ENCODE measurements at places on chromosomes 6 and 20.

- no peak for DNase-seq
These were observed 16.0 kb downstream of the LINC00237 start for GRCh38 chr20:21090111-21090618.

- no peak for DNase-seq
These were observed 46.8 kb downstream of the RREB1 start for GRCh38 chr6:7154341-7155139.

DNA sequence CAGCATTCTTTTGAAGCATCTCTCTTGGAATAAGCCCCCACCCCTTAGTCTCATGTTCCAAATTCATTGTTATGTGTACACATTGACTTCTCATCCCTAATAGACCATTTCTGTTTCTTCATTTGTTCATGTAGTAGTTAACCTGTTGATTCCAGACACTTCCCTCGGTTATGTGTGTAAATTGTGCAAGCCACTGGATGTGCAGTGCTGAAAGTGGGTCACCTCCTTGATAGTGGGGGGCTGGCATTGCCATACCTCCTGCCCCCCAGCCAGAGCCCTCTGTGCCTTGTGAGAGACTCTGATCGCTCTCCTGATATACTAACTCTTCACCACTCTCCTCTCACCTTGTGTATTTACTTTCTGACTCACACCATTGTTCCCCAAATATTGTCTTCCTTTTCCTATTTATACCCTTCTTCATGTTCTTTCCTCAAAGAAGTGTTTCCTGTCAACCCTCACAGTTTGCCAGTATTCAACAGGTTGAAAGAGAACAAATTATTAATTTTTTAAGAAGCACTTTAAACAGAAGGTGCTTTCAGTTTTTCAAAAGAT, 59.0 kb downstream of the HIVEP1 start:
- no peak for DNase-seq

GRCh38 chr6:146620655-146621054, 21.9 kb downstream of the ADGB start:
- no peak for DNase-seq

- peak; percentile 65 for DNase-seq
These were observed 65.1 kb downstream of the CGA start for GRCh38 chr6:87029711-87030314.

- DNase-seq = no peak
These were observed 35.1 kb downstream of the SCAF8 start for GRCh38 chr6:154768280-154768679.

GRCh38 chr6:6629402-6629801, 40.9 kb downstream of the LY86 start:
- peak; percentile 54 for DNase-seq

DNA sequence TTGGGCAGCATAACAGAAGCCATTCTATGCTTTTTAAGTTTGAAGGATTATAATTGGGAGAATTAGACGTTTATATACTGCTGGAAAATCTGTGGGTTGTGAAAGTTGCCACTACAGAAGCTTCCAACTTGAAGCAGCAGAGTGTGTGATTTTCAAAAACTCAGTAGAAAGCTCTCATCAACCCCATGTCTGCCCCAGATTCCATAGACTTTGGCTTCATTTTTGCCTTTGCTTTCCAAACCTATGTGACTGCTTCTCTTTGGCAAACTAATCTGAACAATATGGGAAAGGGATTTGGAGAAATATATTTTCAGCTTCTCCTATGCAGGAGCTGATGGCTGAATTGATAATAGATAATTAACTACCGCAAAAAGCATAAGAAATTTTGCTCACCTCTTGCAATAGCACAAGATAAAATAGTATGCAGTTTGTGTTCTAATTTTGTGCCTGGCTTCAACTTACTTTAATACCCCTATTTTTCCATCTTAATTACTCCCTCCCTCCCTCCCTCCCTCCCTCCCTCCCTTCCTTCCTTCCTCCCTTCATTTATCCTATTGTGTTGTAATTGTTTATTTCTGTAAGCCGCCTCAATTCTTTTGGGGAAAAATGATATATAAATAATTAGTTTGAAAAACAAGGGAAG, 214.1 kb upstream of the HS3ST5 start:
- no peak for DNase-seq

- DNase-seq = no peak
These were observed 714 bp downstream of the AIF1 start for GRCh38 chr6:31615748-31616147.

DNA sequence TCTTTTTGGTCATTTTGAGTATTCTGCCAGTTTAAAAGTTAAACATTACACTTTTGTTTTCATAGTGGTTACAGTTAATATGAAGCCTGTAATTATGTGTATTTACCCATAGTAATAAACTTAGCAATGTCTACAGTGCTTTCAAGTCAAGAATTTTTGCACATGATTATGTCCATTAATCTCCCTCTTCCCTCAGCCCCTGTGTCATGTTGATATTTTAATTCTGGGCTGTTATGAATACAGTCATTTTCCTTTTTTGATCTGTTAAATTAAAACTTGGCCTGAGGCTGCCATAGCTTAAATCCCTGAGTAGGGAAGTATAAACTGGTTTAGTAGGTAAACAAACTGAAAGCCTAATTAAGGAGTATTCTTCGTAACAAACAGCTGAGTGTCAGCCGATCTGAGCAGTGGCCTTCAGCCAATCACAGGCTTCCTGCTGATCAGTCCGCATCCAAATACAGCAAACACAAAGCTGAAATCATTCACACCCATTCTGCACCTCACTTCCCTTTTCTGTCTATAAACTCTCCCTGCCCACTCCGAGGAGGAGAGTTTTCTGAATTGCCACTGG, 9.5 kb upstream of the SFT2D1 start:
- DNase-seq = peak; percentile 39

DNA sequence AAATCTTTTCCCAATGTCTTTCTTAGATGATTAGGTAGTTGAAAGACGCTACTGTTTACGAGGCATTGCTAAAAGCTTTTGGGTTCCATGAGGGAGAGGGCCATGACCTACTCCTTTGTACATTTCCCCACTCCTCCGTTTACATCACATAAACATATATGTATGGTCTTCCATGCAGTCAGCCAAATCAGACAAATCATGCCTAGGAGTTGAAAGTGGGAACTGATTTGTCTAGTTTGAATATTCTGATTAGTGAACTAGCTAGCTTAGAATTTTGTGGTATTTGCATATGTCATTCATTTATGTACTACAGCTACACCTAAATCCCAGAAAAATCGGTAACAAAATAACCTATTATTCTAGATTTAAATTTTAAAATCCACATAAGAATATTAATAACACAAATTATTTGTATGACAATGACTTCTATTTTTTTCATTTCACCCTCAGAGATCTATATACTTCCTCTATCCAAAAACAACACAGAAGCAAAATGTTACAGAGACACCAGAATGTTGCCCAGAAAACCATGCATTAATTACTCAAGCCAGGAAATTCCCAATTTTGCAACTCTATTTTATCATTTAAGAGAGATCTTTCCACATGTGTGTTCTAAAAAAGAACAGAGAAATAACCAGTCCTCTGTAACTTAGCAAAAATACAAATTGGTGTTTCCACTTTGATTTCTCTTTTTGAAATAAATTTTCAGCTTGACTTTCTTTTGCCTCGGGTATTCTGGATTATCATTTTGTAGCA, 231.9 kb downstream of the LAMA2 start:
- DNase-seq = no peak

DNA sequence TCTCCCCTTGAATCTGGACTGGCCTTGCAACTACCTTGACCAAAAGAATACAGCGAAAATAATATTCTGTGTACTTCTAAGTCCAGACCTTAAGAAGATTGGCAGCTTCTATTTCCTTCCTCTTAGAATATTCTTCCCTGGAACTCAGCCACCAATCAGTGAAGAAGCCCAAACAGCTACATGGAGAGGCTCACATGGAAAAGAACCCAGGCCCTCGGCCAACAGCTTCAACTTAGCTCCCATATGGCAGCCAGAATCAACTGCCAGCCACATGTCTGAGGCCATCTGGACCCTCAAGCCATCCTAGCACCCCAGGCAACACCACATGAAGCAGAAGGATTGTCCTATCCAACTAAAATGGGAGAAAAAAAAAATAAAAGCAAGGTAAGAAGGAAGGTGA, 178.8 kb downstream of the IBTK start:
- DNase-seq = no peak

DNA sequence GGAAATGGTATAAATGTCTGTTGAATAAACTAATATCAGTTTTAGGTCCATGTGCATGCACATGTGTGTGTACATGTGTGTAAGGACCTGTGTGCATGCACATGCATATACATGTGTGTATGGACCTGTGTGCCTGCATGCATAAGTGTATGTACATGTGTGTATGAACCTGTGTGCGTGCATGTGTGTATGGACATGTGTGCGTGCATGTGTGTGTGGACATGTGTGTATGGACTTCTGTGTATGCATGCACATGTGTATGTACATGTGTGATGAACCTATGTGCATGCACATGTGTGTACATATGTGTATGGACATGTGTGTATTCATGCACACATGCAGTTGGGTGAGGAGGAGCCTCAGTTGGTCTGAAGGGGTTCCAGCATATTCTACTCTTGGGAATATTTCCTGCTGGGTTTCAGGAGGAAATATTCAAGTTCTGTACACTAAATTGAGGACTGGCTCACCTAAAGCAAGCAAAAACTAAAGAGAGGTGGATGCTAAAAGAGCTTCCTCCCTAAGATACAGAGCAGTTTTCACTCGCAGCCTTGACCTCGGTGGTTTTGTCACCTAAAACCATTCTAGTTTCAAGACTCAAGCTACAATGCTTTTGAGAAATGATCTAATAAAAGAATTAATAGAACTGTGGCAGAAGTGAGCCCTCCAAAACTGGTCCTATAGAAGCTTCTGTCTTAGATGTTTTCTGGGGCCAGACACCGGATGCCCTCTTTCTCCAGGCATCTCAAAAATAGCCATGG, 742.8 kb downstream of the MAFB start:
- no peak for DNase-seq

DNA sequence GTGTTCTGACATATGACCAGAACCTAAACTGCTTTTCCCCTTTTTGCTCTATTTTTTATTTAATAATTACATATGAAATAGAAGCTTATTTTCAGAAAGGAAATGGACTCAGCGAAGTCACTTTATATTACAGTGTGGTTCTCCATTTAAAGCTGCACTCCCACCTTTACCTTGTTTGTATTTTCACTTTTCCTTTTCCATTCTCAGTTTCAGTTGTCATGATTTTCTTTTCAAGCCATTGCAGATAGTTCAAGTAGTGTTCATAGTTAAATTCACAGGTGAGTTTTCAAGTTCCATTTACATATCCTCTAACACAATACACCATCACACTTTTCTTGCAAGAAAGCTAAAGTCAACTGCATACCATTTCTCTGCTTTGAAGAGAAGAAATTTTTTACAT, 400.2 kb downstream of the HACE1 start:
- DNase-seq = no peak

- no peak for DNase-seq
These were observed 84.5 kb downstream of the DOK5 start for GRCh38 chr20:54559890-54560289.

DNA sequence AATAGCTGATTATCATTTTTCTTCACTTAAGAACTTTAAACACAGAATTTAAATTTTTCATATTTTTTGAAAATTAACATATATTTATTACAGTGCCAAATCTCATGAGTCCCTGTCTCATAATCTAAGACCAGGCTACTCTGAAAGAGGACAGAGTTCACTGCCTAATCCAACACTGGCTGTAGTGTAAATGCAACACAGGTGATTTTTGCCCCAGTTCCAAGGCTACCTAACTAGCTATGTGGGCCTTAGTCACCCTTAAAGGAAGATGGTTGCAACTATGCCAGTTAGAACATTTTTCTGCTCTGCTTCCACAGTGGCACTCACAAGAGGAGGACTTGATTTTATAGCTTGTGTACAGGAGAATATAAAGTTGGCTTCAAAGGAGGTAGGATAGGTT, 4.9 kb downstream of the SLC25A27 start:
- DNase-seq = no peak

- peak; percentile 50 for DNase-seq
These were observed 251.9 kb downstream of the EPM2A start for GRCh38 chr6:145483191-145483996.

DNA sequence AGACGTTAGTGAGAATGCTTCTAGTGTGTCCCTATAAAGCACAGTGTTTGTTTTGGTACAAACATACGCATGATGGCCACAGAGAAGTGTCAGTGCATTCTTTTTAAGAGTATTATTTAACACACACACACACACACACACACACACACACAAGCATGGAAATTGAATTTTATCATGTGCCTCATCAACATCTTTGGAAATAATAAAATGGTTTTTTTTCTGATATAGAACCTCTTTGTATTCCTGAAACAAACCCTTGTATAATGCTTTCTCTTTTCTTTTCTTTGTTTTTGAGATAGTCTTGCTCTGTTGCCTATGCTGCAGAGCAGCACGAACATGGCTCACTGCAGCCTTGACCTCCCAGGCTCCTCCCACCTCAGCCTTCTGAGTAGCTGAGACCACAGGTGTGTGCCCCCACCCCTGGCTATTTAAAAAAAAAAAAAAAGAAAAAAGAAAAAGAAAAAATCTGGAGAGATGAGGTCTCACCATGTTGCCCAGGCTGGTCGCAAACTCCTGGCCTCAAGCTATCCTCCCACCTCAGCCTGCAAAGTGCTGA, 116.2 kb upstream of the SYNDIG1 start:
- DNase-seq = no peak

GRCh38 chr20:50245498-50246366, 55.1 kb downstream of the CEBPB start:
- DNase-seq = peak; percentile 37

DNA sequence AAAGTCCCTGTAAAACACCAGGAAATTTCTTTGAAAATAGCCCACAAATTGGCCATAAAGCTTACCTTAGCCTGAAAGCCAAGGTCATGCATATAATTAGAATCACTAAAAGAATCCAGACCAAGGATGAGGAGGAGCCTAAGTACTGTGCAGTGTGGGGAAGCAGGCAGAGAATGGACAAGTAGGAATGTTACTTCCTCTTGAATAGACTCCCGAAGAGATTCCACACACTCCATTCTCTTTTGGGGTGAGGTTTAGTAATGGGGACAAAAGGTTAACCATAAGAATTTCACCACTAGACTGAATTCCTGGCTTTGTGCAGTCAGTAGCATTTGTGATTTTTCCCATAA, 27.5 kb upstream of the MARCKS start:
- peak; percentile 90 for DNase-seq

DNA sequence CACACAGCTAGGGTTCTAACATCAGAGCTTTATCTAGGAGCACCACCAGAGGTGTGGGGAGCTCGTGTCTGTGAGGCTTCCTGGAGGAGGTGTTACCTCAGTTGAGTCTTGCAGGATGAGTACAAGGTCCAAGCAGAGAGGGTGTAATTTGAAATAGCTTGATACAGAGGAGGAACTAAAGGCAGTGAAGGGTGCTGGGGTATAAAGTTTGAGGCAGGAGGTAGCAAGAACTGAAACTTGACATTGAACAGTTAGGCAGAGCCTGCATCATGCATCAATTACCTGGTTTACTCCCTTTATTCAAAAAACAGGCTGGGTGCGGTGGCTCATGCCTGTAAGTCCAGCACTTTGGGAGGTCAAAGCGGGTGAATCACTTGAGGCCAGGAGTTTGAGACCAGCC, 241.2 kb downstream of the UST start:
- no peak for DNase-seq

DNA sequence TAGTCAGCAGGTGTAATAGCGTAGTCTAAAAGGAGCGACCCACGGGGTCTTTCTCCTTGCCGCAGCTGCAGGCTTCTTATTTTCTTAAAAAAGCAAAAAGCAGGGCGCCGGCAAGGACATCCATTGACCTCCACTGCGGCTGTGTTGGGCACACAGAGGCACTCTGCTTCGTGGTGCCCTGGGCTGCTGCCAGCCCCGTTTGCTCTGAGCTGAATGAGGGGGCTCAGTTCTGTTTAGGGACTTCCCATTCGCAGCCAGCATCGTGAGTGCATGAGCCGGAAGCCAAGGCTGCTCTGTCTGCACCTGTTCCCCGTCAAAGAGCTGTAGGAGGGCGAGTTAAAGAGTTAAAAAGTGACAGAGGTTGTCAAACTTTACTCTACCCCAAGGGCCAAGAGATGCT, 1.7 kb upstream of the SLC22A2 start:
- DNase-seq = no peak

Measured in astrocyte of the hippocampus (primary cell).